Activated naive CD4-positive, alpha-beta T cell treated with anti-CD3 and anti-CD28 coated beads, Interleukin-2, amount 50 U/mL, for 16 hours (primary cell): ENCODE measurements at places on chromosomes 2 and 18.

DNA sequence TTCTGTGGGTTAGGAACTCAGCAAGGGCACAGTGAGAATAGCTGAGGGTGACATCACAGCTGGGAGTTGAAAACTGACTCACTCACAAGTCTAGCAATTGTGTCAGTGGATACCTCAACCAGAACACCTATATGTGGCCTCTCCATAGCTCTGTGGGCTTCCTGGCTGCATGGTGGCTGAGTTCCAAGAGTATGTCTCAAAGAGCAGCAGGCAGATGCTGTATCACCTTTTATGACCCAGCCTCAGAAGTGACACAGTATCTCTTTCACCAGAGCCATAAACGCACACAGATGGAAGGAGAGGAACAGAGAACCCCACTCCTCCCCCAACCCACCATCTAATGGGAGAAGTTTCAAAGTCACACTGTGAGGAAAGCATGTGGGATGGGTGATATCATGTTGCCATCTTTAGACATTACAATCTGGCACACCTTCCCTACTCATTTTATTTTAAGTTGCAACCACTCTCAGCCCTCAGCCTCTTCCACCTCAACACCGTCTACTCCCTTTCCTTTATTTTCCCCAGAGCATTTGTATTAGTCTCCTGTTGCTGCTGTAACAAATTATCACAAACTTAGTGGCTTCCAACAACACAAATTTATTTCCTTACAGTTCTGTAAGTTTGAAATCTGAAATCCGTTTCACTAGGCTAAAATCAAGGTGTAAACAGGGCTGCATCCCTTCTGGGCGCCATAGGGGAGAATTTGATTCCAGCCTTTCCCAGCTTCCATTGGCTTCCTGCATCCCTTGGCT, 134.6 kb upstream of the SPATS2L start:
- no peak for DNase-seq

DNA sequence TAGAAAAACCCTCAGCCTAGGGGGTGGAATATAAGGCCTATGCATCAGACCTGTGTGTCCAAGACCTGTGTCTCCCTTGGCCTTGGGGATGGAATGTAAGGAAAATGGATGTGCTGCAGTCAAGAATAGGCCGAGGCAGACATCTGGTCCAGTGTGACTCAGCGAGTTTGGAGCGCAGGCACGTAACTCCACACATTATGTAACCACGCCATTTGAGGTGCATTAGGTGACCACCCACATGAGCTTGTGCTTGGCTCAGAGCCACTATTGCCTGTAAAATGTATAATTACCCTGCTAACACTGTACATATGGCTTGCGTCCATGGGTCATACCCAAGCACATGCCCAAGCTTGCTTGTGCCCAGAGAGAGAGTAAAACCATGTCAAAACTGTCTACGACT, 580.9 kb upstream of the HNMT start:
- DNase-seq: no peak

GRCh38 chr2:212384027-212384426, 154.6 kb downstream of the ERBB4 start:
- DNase-seq: no peak

DNA sequence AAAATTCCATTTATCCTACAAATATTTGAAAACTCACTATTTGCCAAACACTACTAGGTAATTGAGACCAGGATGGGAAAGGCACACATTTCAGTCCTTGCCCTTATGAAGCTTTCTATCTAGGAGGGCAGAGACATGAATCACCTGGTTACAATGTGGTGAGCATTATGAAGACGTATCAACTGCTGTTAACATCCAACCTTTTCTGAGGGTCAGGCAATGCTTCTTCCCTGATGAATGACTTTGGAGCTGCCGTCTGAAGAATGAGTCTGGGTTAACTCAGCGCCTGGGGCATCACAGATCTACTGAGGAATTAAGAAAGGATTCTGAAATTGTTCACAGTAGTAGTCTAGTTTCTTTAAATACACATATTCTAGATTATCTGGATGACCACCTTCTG, 62.1 kb upstream of the NOSTRIN start:
- DNase-seq: no peak

DNA sequence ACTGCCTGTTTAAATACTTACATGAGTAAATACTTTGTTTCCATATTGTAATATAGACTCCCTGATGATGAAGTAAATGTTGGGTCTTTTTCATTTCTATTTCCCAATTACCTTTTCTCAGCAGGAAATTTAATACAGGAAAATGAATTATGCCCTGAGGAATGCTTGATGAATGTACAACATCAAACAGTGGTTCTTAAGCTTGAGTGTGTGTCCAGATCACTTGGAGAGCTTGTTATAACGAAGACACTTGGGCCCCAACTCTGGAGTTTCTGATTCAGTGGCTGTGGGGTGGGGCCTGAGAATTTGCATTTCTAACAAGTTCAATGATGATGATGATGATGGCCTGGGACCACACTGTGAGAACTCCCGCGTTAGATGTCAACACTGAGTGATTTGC, 7.1 kb upstream of the ME2 start:
- no peak for DNase-seq

DNA sequence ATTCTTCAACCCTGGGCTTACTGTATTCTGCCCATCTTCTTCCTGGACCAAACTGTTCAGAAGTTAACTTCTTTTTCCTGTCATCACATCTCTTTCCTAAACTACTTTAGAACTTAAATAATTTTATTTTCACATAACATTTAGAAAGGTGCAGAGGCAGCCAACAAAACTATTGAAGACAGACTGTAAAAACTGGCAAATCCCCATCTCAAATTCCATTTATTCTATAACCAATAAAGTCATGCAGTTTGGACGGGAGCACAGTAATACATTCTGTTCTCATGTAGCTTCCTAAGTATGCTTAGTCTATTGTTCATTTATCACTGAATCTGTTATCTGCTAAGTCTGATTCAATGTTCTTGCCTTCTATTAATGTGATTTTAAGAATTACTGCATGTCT, 99.1 kb downstream of the SMAD2 start:
- DNase-seq: no peak

GRCh38 chr2:230930928-230931555, 6.0 kb upstream of the GPR55 start:
- no peak for DNase-seq

- no peak for DNase-seq
Observed at GRCh38 chr18:10015288-10015701, 101.5 kb downstream of the VAPA start.

- no peak for DNase-seq
Observed at GRCh38 chr2:88190808-88191721, 20.9 kb downstream of the THNSL2 start.

- DNase-seq: peak; percentile 69
Observed at GRCh38 chr2:172253190-172254052, 150.7 kb upstream of the DLX2 start.

DNA sequence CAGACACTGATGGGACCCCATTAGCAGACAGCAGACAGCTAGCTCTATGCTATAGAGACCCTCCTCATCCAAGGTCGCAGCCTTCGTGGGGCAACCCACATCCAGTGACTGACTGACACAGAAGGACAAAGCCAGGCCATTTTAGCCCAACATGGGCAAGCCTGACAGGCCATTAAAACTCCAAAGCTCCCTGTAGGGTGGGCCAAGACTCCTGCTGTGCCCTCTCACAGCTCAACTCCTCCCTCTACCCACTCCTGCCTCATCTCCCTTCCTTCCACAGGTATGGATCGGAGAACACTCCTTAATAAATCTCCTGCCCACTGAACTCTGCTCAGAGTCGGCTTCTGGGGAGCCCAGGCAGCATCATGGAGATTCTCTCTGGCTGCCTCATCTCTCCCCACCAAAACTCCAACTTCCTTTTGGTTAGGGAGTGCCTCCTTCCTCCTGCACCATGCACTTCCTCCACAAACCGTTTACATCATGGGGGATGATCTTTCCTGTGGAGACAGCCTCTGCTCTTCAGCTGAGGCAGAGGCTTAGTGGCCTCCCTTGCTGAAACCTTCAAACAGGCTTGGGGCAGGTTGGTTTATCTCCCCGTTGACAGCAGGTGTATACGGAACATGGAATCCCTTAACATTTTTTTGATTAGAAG, 86.5 kb downstream of the ACTR3 start:
- no peak for DNase-seq

DNA sequence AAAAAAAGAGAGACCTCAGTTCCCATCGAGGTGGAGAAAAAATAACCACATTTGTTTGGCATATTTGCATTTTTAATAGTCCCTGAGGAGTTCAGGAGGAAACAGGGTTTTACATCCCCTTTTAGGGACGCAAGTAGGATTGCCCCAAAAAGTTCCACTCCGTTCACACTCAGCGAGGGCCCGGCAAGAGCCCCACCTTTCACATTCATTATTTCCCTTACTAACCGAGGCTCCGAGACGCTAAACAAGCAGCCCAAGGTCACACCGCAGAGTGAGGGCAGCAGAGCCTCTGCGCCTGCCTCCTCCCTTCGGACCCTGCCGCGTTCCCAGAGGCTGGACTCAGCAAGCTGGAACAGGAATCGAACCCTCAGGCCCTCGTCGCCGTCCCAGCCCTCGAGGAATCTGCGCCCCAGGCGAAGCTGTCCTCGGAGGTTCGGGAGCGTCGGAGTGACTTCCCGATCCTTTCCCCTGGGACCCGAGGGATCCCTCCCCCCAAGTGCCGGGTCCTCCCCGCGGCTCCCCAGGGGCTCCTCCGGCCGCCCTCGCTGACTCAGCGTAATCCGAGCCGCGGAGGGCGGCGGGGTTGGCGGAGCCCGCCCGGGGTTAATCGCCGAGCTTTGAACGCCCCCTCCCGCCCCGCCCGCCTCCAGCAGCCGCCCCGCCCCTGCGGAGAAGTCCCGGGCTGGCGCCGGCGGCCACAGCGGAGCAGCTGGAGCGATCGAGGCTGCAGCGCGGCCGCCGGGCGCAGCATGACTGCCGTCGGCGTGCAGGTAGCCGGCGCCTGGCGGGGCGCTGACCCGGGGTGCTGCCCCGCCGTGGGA, at the start of gene TMEM37:
TMEM37 (plus strand) TSS at position 700 of the 821 bp plus-strand sequence; CDS start at position 750, 50 bp downstream.
- no peak for DNase-seq

- no peak for DNase-seq
Observed at GRCh38 chr2:207616185-207616584, 9.0 kb downstream of the METTL21A start.

DNA sequence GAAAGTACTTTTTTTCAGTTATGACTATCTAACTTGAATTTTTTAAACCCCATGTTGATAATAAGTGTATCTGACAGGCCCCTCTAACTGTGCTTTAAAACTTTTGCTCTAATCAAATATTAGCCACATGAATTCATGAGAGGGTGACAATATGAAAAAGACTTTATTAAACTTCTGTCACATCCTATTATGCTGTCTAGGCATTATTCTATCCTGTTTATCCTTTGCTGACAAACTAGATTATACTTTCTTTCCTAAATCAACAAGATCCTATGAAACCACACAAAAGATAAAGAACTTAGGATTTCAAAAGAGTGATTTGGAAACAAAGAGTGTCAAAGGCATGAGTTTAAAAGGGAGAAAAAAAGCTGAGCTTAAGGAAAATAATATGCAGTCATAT, 57.8 kb downstream of the ST6GAL2 start:
- DNase-seq: no peak

- DNase-seq: no peak
Observed at GRCh38 chr2:98348066-98348561, 1.9 kb downstream of the CNGA3 start.

DNA sequence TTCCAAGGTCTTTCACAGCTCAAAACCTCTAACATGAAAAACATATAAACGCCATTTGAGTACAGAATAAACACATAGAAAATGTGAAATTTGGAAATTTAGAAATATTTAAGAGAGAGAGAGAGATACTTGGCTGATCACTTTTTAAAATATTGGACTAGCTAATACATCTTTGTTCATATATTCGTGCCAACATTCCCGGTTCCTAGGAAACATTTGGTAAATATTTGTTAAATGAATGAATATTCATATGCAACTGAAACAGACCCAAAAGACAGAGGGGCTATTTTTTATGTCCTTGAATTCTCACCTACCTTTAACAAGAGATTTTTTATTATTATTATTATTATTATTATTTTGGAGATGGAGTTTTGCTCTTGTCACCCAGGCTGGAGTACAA, 8.3 kb upstream of the COLEC12 start:
- no peak for DNase-seq

- no peak for DNase-seq
Observed at GRCh38 chr2:79083597-79084251, 4.1 kb downstream of the REG1B start.

- DNase-seq: no peak
Observed at GRCh38 chr2:205695460-205695991, 13.2 kb downstream of the NRP2 start.

DNA sequence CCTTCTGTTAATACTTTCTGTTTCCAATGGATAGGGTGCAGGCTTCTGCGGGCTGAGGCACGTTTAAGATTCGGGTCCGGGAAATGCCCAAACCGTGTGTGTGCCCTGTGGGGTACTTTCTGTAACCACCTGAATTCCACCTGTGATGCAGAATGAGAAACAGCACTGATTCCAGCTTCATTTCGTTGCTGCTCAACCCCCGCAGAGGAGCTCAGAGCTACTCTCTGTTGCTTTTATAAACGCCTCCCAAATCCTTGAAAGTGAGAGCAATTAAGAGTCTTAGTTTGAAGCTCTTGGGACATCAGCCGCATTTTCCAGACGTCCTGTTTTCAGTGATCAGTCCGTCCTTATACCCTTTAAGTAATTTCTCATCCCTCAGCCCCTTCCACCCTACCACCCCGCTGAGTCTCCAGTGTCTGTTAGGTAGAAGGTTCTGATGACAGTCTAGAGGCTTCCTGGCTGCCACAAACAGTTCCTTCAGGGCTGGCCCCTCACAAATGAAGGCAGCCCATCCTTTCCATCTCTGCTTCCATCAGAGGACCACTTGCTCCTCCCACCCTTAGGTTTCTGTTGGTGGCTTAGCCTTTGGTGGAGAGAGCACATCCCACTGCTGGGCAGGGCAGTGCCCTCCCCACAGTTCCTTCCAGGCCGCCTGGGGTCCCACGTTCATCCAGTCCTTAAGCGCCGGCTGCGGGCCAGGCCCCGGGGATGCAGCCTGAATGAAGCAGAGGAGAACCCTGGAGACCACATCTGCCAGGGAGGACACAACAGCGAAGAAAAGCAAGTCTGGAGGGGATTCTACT, 230.1 kb downstream of the SEPTIN10 start:
- no peak for DNase-seq

DNA sequence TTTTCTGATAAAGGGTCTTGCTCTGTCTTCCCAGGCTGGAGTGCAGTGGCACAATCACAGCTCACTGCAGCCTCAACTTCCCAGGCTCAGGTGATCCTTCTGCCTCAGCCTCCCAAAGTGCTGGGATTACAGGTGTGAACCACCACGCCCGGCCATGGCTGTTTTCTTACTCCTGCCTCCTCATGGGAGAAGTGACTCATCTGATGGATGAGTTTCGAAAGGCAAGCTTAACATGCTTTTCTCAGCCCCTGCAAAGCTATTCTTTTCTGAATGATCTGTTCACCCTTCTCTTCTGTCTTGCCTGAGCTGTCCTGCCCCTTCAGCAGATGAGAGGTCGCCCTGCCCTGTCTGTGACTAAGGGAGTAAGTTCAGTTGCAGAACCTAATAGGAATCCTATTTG, 929 bp upstream of the CREG2 start:
- no peak for DNase-seq

DNA sequence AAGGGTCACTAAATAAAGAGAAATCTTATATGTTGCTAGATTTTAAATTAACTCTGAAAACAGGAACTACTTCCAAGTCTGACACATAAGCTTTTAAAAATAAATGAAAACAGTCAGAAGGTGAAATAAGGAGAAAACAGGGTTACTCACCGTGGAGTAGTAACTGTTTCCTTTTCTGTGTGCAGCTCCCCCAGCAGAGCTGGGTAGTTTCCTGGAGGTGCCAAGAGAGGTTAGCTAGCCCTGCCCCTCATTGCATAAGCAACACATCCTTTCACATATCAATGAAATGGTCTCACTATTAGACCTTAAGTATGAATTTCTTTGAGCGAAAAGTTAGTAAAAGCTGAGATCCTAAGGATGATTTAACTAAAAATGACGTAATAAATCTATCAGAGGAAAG, 54.0 kb upstream of the GPR75 start:
- DNase-seq: peak; percentile 17
